ENCODE measurements at places on chromosomes 5 and 9.
A peak's percentile ranks its signal among the peaks of the same experiment; 100 is the strongest.

- no peak for DNase-seq
These were observed 160.7 kb downstream of the PDE4D start for GRCh38 chr5:59732806-59733205.

- no peak for DNase-seq
These were observed 83.3 kb upstream of the SLC30A5 start for GRCh38 chr5:69010476-69010875.

DNA sequence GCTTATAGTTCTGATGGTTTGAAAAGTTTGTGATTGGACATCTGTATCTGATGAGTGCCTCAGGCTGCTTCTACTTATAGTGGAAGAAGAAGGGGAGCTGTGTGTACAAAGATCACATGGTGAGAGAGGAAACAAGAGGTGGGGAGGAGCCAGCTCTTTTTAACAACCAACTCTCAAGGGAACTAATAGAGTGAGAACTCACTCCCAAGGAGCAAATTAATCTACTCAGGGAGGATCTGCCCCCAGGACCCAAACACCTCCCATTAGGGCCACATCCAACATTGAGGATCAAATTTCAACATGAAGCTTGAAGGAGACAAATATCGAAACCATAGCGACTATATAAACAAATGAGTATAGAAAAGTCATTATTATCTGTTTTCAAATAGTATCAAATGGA lies 64.7 kb upstream of the PRLR start:
- no peak for DNase-seq

- no peak for DNase-seq
These were observed 35.8 kb downstream of the PRKACG start for GRCh38 chr9:68978066-68978465.

GRCh38 chr9:125317704-125318103 lies 56.1 kb downstream of the GAPVD1 start:
- no peak for DNase-seq

DNA sequence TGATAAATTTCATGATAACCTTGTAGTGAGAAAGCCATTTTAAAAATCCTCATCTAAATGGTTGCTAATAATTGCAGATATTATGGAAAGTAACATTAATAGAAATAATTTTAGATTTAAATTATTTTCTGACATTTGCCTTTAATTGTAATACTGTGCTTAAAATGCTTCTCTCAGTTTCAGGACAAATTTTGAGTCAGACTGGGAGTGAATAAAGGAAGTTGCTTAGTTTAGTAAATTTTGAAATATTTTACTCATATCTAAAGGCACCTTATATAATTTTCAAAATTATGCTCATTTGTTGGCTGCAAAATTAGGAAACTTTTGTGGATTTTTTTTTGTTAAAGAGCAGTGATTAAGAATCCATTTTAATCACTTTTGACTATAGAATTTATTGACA lies 93.8 kb downstream of the CSNK1G3 start:
- no peak for DNase-seq

DNA sequence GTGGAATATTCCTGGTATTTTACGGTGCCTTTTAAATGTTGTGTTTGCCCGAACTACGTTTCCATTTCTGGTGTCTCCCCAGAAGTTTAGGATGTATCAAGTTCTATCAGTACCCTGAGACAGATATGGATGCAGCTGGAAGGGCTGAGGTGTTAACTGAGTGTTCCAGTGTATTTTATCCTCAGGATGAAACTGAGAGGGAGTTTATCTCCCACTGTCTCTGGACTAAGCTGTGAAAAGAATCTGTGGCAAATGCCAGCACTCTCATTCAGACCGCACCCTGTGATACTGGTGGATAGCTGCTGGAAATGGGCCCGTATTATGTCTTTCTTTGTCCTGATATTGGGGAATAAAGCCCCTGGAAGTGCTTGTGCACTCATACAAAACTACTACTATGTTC lies 887.2 kb upstream of the TYRP1 start:
- DNase-seq, result no peak

- DNase-seq, result no peak
These were observed 26.1 kb upstream of the IFNK start for GRCh38 chr9:27497883-27498417.

DNA sequence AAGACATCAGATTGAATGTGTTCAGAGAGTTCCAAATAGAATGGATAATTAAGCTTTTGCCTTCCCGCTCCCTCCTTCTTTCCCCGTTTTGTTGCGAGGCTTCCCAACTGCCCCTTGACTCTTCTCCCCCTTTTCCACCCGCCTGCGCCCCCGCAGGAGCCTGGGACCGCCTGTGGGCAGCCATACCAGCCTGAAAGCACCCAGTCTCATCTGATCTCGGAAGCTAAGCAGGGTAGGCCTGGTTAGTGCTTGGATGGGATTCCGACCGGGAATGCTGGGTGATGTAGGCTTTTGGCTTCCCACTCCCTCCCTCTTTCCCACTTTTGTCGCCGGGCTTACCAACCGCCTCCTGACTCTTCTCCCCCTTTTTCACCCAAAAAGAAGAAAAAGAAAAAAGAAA lies 6.8 kb upstream of the HSD17B4 start:
- no peak for DNase-seq

DNA sequence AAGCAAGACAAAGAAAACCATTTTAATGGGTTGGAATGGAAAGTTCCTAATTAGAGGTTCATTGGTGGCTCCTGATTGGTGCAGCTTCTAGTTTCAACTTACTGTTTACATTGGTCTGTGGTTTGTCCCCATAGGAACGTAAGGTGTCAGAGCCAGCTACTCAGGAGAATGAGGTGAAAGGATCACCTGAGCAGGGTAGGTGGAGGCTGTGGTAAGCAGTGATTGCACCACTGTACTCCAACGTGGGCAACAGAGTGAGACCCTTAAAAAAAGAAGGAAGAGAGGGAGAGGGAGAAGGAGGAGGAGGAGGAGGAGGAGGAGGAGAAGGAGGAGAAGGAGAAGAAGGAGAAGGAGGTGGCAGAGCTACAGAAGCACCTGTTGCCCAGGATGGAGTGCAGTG lies 30.4 kb downstream of the KCNIP1 start:
- DNase-seq, result no peak

DNA sequence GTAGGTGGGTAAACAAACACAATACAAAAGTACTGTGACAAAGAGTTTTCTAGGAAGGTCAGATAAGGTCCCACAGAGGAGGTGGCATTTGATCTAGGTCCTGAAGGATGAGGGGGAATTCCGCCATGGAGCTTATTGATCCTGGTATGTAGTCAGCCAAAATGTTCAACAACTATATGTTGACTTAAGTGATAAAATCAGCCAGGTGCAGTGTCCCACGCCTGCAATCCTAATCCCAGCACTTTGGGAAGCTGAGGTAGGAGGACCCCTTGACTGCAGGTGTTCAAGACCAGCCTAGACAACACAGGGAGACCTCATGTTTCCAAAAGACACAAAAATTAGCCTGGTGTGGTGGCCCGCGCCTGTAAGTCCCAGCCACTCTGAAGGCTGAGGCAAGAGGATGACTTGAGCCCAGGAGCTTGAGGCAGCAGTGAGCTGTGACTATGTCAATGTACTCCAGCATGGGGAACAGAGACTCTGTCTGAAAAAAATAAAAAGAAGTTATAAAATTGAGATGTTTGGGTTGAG lies 46.4 kb upstream of the PLIN2 start:
- DNase-seq, result no peak

DNA sequence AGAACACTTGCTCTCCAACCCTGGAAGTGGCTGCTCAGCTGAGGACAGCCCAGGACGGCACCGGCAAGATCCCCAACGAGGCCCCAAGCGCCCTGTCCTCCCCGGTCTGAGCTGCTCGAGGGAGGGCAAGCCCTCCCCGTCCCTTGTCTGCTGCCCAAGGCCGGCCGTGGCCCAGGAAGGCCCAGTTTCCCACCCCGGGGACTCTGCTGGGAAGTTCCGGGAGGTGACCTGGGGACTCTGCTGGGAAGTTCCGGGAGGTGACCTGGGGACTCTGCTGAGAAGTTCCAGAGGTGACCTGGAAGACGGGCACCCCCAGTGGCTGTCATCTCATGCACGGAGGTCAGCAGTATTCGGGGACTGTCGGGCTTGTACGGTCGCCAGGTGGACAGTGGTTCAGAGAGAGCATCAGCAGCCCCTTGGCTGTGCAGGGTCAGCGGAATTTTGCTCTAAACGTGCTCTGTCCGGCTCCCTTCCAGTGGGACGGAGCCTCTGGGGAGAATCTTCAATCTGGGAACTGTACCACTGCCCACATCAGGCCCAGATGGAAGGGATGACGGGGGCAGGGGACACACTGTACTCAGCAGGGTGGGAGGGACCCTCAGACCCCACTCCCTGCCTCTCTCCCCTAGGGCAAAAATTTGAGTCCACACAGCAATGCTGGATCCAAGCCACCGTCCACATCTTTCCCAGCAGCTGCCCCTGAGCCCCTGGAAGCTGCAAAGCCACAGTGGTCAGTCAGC lies 7.2 kb downstream of the NACC2 start:
- no peak for DNase-seq

DNA sequence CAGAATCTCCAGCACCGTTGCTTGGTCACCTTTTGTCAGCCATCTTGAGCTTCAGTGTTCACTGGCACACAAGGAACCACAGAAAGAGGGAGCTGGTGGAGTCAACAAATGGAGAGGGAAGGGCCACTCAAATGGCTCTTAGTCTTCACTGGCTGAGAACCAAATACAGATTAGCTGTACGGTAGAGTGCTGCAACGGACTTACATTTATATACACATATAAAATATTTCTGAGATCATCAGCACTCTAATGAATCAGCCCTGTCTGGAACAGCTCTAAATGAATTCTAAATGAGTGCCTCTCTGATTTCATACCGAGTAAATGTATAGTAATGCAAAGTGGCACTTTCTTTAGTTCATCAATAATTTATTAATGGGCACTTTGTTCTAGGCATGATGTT lies 24.8 kb downstream of the KCTD16 start:
- DNase-seq, result no peak

- DNase-seq, result no peak
These were observed 229.5 kb upstream of the NMUR2 start for GRCh38 chr5:152634586-152634985.

- no peak for DNase-seq
These were observed 224.6 kb downstream of the TLE4 start for GRCh38 chr9:79796411-79796810.

DNA sequence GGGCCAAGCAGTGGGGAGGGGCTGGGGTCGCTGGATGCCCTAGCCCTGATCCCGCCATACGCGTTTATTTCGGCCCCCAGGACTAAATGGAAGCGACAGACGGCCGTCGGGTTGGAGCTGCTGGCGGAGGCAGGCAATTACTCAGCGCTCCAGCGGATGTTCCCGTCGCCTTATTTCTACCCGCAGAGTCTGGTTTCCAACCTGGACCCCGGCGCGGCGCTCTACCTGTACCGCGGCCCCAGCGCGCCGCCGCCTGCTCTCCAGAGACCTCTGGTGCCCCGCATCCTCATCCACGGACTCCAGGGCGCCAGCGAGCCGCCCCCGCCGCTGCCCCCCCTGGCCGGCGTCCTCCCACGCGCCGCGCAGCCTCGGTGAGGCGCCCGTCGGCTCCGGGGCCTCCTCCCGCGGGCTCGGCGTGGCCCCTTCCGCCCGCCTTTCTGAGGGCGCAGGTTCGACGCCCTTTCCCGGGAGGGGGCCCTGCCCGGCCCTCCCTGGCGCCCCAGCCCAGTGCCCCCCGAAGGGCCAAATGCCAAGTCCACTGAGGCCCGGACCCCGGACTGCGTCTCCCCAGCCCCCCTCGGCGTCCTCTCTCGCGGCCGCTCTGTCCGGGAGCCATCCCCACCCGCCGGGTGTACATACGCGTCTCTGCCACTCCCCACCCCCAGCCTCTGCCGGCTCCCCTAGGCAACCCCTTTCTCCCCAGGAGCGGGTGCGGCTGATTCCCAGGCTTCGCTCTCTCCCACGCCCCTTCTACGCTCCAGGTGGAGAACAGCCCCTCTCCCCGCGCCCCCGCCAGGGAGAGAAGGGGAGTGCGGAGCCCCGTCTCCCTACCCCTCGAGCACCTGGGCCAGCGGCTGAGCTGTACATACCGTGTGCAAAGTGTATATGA lies 7.0 kb downstream of the BARHL1 start:
- DNase-seq, result no peak

- DNase-seq, result peak; percentile 66
These were observed 15.2 kb downstream of the PTGES start for GRCh38 chr9:129737479-129738274.

Data from bone marrow (tissue), 2 donors.